ENCODE measurements at places on chromosomes 4 and X.

- DNase-seq = no peak
Measured at GRCh38 chr4:6562931-6563901, 11.8 kb upstream of the MAN2B2 start.

GRCh38 chrX:5644776-5645175 lies 583.9 kb downstream of the NLGN4X start:
- DNase-seq = no peak

- no peak for DNase-seq
Measured at GRCh38 chr4:47876310-47876709, 38.1 kb downstream of the NFXL1 start.

DNA sequence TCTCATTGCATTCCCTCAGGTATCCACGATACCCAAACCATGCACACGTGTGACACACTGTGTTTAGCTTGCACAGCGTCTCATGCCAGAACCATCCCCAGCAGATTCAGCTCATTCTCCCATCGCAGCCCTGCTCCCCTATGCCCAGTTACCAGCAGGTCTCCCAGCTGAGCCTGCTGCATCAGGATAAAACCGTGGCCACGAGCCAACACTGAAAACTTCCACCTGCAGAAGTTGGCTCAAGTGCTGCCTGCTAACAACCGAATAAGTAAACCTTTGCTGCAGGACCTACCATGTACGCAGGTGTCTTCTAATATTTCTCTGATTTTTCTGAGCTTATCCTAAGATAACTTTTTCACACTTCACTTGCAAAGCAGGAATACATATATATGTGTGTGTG lies 120.4 kb upstream of the STS start:
- DNase-seq = no peak
